ENCODE measurements at places on chromosomes 7 and 10.

DNA sequence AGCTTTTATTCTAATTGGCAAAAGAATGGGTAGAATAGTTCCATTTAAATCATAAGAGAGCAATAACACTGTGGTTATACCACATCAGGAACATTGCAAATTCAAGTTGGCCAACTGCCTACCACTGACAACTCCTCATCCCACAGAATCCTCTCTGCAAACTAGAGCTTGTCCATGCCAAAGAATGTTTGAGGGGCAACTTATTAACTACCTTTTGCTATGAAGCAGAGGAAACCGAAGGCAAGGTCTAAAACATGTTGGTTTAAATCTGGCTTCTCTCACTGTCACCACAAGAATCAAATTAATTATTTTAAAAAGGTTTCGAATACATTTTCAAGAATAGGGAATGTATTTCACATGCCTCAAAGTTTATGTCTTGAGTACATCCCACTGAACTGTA is 36.0 kb downstream of the RHOBTB1 start:
- DNase-seq, result no peak

GRCh38 chr10:112520914-112521313 is 73.9 kb downstream of the VTI1A start:
- DNase-seq, result no peak

DNA sequence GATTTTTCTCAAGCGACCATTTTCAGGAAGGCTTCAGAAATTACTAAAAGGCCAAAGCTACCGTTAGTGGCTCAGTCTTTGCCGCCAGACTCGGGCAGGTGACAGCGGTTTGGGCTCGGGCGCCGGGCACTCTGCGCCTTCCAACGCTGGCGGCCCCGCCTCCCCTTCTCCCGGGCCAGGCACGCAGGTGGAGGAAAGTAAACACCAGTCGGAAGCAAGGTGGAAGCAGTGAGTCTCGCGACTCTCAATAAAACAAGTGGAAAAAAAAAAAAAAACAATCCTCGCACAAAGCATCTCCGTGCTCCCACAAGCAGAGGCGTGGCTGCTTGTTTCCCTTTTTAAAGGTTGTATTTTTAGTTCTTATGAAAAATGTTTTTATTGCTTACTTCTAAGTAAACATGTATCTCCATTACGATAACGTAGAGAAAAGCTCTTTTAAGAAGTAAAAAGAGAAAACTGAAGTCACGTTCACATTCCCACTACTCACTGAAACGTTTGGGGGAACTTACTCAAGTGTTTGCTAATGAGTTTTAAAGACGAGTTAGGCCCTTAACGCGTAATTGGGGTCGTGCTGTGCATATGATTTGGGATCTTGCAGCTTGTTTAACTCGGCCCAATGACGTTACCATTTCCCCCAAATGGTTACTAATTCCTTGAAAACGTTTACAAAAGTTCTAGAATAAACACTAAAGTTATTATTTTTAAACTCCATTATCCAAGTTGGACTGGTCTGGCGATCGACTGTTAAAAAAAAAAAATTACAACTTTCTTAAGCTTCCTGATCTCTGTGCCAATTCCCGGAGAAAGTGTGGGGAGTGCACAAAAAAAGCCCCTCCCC is 864 bp downstream of the CDCA7L start:
- DNase-seq, result peak; percentile 67

DNA sequence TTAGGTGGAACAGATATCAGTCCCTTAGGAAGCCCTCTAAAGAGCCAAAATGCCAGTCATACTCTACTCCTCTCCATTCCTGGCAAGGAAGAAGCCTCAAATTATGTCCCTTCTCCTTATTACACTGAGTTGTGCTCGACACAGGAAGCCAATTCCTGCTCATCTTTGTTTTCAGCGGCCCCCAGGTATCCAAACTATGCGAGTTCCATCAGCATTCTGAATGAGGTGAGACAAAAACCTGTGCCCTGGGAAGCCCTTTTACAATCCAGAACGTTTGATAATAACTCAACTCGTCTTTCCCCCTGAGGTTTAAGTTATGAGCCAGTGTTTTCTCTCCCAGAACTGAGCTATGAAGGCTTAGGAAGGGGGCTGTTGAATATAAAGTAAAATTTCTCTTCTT is 580.5 kb downstream of the NXPH1 start:
- no peak for DNase-seq

DNA sequence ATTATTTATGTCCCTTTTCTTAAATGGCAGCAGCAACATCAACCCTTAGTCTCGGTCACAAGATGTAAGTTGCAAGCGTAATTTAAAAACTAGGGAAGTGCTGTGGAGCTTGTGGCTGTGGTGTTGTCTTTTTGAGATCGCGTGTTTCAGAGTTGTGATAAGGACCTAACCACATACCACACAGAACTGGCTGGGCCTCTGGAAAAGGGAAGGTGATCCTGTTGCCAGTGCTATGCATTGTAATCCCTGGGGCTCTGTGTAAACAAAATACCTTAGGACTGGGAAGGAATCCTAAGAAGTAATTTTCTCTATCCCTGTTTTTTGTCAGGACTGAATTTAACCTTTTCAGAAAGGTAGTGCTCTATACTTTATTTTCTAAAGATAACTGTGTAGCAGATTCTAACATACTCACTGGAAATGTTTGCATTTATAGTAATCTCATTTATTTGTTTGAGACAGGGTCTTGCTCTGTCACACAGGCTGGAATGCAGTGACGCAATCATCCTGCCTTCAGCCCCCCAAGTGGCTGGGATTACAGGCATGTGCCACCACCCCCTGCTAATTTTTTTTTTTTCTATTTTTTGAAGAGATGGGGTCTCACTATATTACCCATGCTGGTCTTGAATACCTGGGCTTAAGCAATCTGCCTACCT is 60.4 kb downstream of the INPP5F start:
- peak; percentile 81 for DNase-seq

DNA sequence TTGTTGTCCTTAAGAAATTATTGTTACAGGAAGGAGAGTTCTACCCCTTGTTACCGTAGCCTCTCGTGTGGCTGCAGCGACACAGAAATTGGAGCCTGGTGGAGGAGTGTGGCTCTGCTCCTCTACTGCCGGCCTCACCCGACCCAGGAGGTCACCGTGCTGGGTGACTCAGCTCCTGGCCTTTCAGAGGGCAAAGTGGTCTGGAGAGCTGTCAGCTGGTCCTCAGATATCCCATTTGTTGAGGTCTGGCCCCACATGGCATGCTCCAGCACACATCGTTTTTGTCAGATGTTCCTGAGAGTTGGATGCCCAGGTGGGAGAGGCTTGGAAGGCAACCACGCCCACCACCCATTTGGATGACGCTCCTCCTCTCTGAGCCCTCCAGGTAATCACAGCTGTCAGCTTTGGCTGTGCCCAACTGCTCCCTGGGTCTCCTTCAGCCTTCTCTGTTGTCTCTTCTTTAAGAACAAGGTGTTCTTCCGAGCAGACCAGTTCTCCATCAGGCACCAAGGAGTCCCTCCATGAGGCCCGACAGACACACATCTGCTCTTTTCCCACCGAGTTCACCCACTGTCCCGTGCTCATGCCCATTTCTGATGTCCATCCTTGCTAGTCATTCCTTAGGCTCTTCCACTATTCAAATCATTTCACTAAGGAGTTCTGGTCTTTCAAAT is 80.3 kb downstream of the RAMP3 start:
- no peak for DNase-seq

GRCh38 chr7:15749631-15750030 is 63.1 kb upstream of the MEOX2 start:
- DNase-seq, result no peak

GRCh38 chr7:44966731-44967538 is 11.9 kb downstream of the MYO1G start:
- DNase-seq, result no peak

GRCh38 chr10:96345222-96345621 is 13.6 kb downstream of the OPALIN start:
- no peak for DNase-seq

DNA sequence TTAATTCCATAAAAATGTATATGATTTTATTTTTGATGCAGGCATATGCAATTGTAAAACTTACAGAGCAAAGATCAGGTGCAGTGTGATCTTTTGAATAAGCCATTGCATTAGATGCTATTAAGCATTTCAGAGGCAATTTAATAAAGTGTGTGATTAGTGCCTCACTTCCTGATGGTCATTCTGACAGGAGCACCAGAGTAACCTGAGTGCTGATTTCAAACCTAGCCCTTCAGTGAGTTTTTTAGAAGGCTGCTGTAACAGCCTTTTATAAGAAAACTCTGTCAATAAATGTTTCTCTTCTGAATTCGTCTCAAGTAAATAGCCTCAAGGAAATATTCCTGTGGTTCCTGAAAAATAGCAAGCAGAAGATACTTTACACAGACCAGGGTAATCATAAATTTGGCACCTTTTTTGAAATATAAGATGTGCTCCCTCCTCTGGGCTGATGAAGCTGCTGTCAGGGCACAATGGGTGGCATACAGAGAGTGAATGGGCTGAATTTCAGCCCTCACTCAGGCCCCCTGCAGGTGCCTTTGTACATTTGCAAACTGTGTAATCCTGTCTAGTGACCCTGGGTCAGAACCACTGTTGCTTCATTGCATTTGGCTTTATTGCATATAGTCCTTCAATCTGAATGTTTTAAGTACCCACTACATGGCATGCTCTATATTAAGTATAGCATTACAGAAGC is 193.7 kb upstream of the CSTF2T start:
- DNase-seq, result peak; percentile 33
